ENCODE measurements at places on chromosomes 7 and 10. TPM values are rescaled to one million over a fixed set of nuclear protein-coding genes. Genes with fewer than 3 reads are reported as not detected.

GRCh38 chr10:117014835-117015234 is 9.8 kb upstream of the SHTN1 start:
- DNase-seq = peak; percentile 15

- DNase-seq = no peak
Measured at GRCh38 chr10:28177944-28178637, 124.8 kb downstream of the MPP7 start.

GRCh38 chr10:132908621-132909295 is 33.6 kb downstream of the CFAP46 start:
- DNase-seq = no peak

DNA sequence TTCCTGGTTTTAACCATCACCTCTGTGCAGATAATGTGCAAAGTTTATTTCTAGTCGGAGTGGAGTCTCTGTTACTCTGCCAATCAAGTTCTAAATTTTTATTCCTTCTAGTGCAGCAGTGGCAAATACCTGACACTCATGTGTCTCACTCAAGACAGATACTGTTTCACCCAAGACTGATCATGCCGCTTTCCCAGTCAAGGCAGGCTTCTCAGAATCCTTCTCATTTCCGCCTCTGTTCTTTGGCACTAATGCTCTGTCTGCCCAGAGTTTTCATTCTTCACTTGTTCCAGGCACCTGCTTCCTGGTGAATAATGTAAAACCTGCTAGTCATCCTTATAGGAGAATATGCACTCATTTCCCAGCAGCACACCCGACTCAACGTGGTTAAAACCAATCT is 24.7 kb downstream of the MET start:
- DNase-seq = no peak

- DNase-seq = peak; percentile 13
Measured at GRCh38 chr10:46282842-46283574, 3.8 kb upstream of the ANTXRL start.

Gene SMNDC1
- total RNA-seq = 9.9 TPM

Gene TLX1
- not detected for total RNA-seq

Data from myocyte (in vitro differentiated cells).